Activated CD8-positive, alpha-beta memory T cell treated with anti-CD3 and anti-CD28 coated beads, Interleukin-2, amount 10 ng/mL, durations not matched to agents 7 days and 5 days (primary cell): ENCODE measurements at places on chromosomes 5 and 9.

DNA sequence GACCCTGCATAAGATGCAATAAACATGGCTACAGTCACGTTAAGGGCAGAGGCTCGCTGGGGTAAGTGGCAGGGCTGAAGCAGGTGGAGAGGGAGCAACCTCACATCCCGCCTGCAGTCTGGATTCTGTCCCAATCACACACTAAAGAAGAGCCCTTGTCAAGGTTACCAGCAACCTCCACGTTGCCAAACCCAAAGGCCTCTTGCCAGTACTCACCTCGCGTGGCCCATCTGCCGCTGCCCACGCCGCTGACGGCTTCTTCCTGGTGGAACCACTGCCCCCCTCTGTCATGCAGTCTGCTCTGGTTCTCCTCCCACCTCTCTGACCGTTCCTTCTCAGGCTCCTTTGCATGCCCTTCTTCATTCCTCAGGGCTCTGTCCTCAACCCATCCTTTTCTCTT lies 8.8 kb downstream of the AQP7 start:
- no peak for DNase-seq

DNA sequence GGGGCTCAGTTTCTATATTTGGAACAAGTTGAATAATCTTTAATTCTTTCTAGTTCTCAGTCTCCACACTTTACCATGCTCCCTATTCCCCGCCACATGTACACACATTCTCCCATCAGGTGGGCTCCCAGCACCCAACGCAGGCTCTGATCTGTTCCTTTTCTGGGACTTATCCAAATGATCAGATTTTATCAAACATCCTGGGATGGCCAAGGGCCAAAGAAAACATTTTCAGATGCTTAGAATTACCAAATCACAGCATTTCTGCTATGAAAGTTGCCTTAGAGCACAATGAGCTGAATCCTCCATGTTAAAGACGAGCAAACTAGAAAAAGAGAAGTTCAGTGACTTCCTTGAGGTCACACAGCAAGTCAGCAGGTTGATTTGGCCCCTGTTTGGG lies 153.4 kb downstream of the SEC61B start:
- DNase-seq, result no peak

GRCh38 chr5:1171340-1171941 lies 30.0 kb upstream of the SLC6A19 start:
- DNase-seq, result no peak

GRCh38 chr5:133618141-133618540 lies 5.8 kb upstream of the FSTL4 start:
- no peak for DNase-seq

DNA sequence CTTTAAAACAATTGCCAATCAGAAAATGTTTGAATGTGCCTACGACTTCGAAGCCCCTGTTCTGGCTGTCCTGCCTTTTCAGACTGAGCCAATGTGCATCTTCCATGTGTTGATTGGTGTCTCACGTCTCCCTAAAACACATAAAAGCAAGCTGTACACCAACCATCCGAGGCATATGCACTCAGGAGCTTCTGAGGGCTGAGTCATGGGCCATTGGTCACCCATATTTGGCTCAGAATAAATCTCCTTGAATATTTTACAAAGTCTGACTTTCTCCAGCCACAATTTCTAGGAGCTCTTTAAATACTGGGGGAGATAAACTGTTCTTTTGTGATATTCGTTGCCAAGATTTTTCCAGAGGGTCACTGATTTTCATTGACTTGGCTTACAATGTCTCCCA lies 53.9 kb downstream of the C9orf57 start:
- no peak for DNase-seq

DNA sequence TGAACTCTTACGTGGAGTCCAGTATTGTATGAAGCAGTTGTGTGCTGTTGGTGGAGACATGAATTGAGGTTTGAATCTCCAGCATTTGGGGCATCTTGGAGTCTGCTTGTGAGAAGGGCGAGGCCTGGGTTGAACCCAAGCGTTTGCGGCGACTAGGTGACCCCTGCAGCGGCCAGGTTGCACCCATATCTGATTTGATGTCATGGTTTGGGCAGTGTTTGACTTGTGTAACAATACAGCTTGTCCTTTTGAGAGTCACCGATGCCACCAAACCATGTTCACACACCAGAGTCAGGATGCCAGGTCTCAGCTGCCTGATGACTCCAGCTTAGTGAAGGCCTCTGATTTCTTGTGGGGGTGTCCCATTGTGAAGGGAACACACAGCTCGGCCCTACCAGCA lies 2.1 kb downstream of the TRAF2 start:
- no peak for DNase-seq

DNA sequence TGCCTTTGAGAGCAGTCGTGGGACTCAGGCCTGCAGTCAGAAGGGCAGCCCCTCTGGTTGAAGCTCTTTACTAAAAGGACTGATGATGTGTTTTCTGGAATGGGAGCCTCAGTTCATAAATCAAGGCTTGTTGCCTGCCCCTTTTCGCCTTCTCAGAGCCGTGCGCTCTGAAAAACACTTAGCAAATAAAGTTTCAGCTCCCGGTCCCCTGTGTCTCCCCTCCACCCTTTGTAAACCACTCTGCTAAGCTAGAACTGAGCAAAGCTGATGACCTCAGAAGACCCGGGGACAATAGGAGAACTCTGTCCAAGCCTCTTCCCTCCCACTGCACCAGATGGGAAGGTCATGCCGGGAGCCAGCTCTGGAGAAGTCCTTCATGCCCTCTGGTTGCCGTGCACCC lies 39.3 kb upstream of the ADRA1B start:
- DNase-seq, result no peak

- DNase-seq, result no peak
These were observed 2.0 kb downstream of the PIK3R1 start for GRCh38 chr5:68217528-68217927.

GRCh38 chr5:1545805-1546355 lies 22.1 kb upstream of the LPCAT1 start:
- DNase-seq, result peak; percentile 38

GRCh38 chr9:73023025-73023541 lies 70.2 kb upstream of the ALDH1A1 start:
- peak; percentile 56 for DNase-seq

DNA sequence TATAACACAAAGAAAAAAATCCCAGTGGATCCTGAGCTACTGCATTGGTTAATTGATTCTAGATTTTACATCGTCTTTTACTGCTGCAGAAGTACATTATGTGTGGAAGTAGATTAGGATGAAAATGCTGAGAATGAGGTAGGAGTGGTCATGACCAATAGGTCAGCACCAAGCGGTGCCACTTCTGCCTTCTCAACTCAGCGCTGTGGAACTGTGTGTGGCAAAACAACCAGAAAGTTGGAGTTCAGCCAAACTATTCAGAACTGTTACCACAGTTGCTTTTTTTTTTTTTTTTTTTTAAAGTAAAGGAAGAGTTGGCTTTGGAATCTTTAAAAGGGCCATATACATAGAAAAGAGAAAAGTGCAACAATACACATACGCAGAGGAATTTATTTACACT lies 24.2 kb downstream of the POU5F2 start:
- DNase-seq, result no peak
